ENCODE measurements at places on chromosomes 12 and 14. TPM values are rescaled to one million over a fixed set of nuclear protein-coding genes. Genes with fewer than 3 reads are reported as not detected.

GOLGA5 gene
- total RNA-seq: 35.4 TPM

EXD2 gene
- 12.1 TPM for total RNA-seq

ZCRB1 gene
- 40.1 TPM for total RNA-seq

P2RX2 gene
- total RNA-seq: not detected

LHX5 gene
- not detected for total RNA-seq

OTUB2 gene
- 2.5 TPM for total RNA-seq

AMN gene
- total RNA-seq: not detected

GPATCH2L gene
- total RNA-seq: 47.9 TPM

SERPINA10 gene
- total RNA-seq: not detected

GLT8D2 gene
- 46.0 TPM for total RNA-seq

MBIP gene
- 11.1 TPM for total RNA-seq

WDHD1 gene
- total RNA-seq: 27.0 TPM

DNA sequence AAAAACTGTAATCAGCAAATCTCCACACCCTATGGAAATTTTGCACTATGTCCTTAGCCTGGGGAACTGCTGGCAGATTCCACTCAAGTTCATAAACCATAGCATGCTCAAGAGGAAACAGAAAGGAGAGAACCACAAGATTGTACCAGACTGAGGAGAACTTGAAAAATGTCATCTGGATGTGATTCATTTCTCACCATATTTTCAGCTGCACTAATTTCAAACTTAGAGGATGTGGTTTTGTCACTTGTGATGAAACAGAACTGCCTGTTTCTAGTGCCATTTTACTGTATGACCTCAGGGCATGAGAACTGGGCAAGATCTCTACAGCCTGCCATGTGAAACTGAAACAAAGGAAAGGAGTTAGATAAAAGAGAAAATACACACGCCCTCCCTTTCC lies 1493.1 kb upstream of the FLRT2 start:
- DNase-seq: no peak

DNA sequence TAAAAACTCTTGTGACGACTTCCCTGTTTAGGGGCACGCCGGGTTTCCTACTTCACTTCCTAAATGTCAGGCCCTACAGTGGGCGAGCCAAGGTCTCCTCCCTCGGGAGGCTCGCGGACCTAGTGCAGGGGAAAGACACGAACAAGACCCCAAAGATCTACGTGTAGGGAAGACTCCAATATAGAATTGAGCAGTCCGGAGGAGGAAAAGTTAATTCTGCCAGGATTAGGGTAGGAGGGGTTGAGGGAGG lies 564 bp downstream of the ATXN3 start:
- DNase-seq: no peak

GRCh38 chr14:73238424-73238852 lies 1.1 kb downstream of the PAPLN start:
- DNase-seq: peak; percentile 68

DNA sequence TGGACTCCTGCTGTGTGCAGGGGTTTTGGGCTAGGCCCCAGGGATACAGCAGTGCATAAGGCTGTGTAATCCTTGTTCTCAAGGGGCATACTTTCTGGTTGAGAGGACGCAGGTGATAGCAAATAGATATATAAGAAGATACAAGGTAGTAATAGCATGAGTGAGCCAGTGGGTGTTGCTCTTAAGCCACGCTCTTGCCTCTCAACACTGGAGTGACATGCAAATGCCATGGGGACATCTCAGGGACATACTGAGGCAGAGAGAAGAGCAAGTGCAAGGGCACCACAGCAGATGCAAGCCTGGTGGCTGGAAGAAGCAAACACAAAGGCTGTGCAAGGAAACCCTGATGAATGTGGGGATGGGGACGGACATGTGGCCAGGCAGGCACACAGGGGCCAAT lies 223.3 kb downstream of the CHST11 start:
- no peak for DNase-seq

DNA sequence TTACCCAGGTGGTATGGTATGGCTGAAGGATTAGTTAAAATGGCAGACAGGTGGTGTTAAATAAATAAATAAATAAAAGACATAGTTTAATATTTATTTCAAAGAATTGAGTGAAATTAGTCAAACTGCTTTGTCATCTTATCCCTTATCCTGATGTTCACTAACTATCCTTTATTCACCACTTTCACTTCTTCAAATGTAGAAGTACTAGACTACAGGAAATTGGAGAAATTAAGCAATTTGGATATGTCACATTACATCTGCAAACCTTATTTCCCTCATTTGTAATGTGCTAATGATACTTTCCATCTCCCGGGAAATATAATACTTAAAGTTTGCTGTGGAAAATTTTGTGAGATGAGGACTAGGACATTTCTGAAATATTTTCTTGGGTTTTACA lies 1195.7 kb downstream of the LRFN5 start:
- DNase-seq: no peak

DNA sequence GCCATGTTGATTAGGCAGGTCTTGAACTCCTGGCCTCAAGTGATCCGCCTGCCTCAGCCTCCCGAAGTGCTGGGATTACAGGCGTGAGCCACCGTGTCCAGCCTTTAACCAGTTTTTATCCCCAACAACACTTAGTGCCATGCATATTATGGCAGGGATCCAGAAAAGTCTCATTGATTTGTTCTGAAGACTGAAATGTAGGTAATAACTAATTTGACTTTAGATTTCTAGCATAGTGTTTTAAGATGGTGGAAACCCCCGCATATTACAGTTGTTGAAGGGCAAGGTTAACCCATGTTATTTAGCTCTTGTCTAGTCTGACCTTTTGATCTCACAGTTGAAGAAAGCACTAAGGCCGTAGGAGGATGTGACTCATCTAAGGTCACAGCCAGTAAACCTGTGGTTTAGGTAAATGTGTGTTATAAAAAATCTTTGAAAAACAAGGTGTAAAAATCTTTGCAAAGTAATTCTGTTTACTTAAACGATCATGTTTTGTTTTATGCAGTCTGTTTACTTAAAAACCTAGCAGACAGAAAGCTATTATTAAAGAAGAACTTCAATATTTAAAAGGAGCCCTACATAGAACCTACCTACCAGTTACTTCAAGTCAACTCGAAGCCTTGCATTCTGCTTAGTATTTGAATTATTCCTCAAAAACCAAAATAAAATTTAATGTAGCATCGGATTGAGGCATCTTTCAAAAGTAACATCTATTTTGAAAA lies 24.8 kb downstream of the BICDL1 start:
- no peak for DNase-seq

DNA sequence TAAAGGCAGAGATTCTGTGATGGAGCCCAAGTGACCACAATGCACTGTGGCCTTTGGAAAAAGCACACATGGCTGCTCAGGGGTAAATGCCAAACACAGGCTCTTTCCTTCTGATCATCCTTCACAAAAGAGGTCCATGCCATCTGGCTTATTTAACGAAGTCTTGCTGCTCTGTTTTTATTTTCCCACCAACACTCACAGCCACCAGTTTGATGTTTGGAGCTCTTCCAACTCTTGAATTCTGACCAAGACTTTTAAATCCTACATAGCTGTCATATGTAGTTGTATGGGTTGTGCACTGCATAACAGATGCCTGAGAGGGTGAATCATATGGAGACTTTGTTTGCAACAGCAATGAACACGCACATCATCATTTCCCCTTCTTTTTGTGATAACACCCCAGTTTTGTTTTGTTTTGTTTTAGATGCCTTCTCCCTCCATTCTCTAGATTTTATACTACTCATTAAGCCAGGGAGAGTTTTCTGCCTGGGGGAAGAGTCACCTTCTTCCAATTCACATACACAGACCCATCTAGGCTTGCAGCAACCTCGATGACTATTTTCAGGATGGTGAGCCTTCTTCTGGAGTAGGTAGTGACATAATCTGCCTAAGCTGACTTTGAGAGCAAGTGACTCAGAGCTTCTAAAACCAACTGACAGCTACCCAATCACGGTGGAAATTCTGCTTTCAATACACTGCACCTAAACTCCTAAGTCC lies 145.2 kb upstream of the WSCD2 start:
- peak; percentile 4 for DNase-seq

GRCh38 chr12:12837025-12837812 lies 24.1 kb downstream of the DDX47 start:
- DNase-seq: peak; percentile 82

- no peak for DNase-seq
These were observed 80.3 kb upstream of the SRRM4 start for GRCh38 chr12:118900993-118901392.

GRCh38 chr14:39451811-39452210 lies 19.6 kb upstream of the FBXO33 start:
- DNase-seq: no peak

DNA sequence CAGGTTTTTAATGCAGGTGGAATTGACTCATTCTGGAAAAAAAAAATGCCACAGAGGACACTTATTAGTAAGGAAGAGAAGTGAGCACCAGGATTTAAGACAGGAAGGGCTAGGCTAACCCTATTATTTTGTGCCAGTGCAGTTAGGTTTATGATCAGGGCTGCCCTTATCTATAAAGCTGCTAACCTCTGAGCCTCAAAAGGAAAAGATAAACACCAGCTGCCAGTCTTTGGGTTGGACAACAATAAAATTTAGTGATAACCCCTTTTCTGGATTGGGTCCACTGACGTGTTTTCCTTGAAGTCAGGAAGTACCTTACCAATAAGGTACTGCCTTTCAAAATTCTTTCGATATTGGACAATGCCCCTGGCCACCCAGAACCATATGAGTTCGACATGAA lies 128.9 kb downstream of the NUBPL start:
- no peak for DNase-seq

- no peak for DNase-seq
These were observed at the start of gene SPIC for GRCh38 chr12:101474711-101475386. SPIC (plus strand) TSS chr12:101475336; CDS start chr12:101476905, 1,569 bp downstream.

GRCh38 chr12:64102339-64102738 lies 119.8 kb downstream of the KICS2 start:
- no peak for DNase-seq

DNA sequence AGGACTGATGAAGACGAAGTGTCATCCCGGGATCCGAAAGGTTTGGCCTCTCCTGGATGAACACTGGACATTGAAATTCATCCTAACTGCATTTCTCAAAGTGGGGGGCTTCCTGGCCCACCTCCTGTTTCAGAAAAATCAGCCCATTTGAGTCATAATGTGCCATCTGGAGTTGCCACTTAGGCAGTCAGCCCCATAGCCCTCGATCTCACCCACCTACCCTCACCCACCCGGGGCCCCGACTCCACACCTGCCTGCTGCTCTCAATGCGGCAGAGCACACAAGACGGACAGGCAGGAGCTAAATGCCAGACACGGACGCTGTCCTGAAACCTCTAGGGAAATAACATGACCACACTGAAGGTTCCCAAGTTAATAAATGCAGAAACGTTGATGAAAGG lies 12.6 kb downstream of the DLK1 start:
- DNase-seq: no peak

GRCh38 chr14:70152704-70153103 lies 36.0 kb downstream of the SLC8A3 start:
- DNase-seq: no peak

DNA sequence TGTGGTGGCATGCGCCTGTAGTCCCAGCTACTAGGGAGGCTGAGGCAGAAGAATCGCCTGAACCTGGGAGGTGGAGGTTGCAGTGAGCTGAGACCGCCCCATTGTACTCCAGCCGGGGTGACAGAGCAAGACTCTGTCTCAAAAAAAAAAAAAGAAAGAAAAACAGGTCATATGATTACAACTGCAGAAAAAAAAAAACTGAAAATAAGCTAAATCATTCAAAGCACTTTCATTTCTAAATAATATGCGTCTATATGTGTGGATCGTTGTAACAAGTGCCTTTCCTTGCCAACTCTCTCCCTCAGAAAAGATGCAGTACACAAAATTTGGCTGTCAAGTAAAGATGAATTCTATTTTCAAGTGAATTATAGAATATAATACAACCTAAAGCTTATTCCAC lies 42.4 kb downstream of the ATXN2 start:
- peak; percentile 16 for DNase-seq

DNA sequence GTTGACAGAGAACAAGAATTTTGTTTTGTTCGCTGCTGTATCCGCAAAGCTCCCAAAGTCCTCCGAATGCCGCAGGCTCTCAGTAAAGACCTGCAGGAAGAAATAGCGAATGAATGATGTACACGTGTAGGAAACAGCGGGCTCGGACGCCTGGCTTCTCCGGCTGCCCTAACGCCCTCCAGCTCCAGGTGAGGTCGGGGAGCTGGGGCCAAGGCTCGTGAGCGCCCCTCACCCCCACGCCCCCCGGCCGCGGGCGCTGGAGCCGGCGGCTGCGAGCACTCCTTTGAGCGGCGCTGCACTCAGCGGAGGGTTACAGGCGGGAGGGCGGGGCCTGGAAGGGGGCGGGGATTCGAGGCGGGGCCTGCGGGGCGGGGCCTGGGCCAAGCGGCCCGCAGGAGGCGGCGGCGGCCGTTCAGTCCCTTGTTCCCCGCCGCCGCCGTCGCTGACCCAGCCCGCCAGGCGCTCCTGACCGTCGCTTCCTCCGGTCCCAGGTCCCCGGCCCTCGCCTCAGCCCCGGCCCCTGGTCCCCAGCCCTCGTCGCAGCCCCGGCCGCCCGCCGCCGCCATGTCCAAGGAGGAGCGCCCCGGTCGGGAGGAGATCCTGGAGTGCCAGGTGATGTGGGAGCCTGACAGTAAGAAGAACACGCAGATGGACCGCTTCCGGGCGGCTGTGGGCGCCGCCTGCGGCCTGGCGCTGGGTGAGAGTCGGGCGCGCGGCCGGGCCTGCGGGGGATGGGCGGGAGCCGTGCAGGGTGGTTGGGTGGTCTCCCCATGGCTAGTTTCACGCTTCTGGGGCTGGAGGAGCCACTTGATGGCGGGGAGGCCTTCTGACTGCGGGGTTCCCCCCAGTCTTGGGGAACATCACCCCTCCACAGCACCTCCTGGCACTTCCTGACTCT lies at the start of gene AACS:
Gene AACS, plus strand, starts transcription at position 415 of the 898 bp plus-strand sequence. Its CDS starts 150 bp downstream, at position 565.
- peak; percentile 61 for DNase-seq

DNA sequence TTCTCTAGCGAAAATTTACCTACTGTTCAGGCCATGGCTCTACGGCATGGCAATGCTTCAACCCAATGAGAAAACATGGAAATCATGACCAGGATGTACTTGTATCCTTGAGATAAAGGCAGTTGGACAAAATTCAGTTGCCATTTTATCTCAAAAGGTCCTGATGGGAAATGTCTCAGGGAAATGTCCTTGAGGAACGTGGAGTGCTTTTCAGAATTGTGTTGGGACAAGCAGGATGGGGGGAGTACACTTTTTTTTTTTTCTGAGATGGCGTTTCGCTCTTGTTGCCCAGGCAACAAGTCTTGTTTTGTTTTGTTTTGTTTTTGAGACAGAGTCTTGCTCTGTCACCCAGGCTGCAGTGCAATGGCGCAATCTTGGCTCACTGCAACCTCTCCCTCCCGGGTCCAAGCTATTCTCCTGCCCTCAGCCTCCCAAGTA lies 86.8 kb upstream of the EIF5 start:
- no peak for DNase-seq

DNA sequence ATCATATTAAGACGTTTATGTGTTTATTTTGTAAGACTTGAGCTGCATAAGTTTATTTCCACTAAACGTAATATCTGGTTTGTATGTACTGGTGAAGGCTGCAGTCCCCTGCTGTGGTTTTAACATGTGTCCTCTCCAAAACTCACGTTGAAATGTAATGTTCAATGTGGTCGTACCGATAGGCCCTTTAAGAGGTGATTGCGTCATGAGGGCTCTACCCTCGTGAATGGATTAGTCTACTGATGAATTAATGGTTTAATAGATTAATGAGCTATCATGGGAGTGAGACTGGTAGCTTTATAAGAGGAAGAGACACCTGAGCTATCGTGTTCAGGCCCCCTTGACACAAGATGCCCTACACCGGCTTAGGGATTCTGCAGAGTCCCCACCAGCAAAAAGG lies 14.9 kb downstream of the LRIG3 start:
- no peak for DNase-seq

GRCh38 chr14:92538412-92538985 lies 24.9 kb downstream of the RIN3 start:
- no peak for DNase-seq

All from fibroblast of the aortic adventitia (primary cell).